ENCODE measurements at places on chromosomes 16 and 17.

- DNase-seq: no peak
Measured at GRCh38 chr17:32315171-32315570, 26.8 kb downstream of the C17orf75 start.

GRCh38 chr16:15847611-15848175, 9.1 kb downstream of the MYH11 start:
- DNase-seq: no peak

GRCh38 chr17:51475730-51476129, 215.4 kb downstream of the UTP18 start:
- DNase-seq: no peak

GRCh38 chr16:79928142-79928873, 327.8 kb upstream of the MAF start:
- DNase-seq: no peak

DNA sequence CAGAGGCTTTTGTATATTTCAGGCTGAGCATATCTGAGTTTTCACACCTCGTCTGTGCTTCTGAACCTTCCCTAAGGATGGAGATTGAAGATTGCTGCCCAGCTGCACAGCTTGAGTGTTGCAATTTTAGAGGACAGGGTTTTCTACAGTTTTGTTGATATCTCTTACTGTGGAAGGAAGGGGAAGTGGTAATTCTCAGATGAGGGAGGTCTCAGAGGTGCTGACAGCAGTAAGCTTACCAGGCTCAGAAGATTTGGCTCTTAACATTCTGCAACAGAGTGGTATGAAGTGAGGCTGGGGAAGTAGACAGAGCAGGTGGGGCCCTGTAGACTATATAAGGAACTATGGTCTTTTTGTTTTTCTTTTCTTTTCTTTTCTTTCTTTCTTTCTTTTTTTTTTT, 45.8 kb upstream of the ARHGAP17 start:
- no peak for DNase-seq

GRCh38 chr16:5891296-5891695, 793.7 kb upstream of the EEF2KMT start:
- DNase-seq: no peak

Measured in stimulated activated CD8-positive, alpha-beta memory T cell treated with anti-CD3 and anti-CD28 coated beads, Interleukin-2, amount 100 ng/mL, for 48 hours (primary cell).